ENCODE measurements at places on chromosomes 5 and 9.
A peak's percentile ranks its signal among the peaks of the same experiment; 100 is the strongest.

GRCh38 chr5:139733698-139734538, 61.7 kb upstream of the PSD2 start:
- DNase-seq, result no peak

DNA sequence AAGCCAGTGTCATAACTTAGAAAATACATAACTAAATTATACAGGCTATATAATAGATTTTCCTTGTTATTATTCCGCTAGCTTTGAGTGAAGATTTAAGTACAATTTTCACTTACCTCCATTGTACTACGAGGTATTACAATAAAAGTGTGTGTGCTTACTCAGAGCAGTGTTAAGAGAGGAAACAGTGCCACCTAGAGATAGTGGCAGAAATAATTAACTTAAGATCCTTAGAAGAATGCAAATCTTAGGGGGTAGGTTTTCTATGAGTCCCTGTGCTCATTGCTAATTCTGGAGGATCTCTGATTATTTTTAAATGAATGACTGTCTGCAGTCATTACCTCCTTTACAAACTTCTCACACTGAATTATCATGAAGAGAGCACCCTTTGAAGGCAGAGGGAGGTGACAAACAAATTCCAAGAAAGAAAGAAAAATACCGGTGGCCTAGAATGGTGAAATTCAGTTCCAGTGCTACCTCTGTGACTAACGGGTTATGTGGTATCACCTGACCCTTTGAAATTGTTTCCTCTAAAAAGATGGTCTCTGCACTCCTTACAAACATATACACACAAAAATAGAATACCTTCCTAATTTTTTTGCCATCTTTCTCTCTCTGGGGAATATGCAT, 379.8 kb downstream of the TRIM36 start:
- no peak for DNase-seq

DNA sequence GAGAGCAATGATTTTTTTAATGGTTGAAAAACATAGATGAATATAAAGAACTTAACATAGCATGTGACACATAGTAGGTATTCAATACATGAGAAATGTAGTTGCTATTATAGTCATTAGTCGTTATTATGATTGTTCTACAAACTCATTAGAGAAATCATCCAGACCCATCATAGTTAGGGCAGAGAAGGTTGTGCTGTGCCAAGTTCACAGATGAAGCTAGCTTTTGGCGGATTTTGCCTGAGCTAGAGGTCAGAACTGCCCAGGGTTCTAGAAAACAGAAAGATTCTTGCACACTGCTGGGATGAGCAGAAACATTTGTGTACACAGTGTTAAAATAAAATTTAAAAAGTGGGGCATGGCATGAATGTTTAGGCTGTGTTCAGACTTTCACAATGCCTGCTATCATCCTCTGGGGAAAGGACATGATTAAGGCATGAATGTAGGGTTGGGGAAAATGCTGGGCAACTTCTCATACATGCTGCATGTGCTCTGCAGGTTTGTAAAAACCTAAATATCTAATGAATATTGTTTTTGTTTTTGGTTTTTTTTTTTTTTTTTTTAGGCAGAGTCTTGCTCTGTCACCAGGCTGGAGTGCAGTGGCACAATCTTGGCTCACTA, 33.3 kb upstream of the RAD23B start:
- no peak for DNase-seq

- DNase-seq, result no peak
Measured at GRCh38 chr5:74261866-74262265, 378.7 kb downstream of the ENC1 start.

- no peak for DNase-seq
Measured at GRCh38 chr9:110101531-110102161, 106.3 kb downstream of the C9orf152 start.

GRCh38 chr5:26582350-26583045, 455.9 kb downstream of the CDH9 start:
- DNase-seq, result no peak

DNA sequence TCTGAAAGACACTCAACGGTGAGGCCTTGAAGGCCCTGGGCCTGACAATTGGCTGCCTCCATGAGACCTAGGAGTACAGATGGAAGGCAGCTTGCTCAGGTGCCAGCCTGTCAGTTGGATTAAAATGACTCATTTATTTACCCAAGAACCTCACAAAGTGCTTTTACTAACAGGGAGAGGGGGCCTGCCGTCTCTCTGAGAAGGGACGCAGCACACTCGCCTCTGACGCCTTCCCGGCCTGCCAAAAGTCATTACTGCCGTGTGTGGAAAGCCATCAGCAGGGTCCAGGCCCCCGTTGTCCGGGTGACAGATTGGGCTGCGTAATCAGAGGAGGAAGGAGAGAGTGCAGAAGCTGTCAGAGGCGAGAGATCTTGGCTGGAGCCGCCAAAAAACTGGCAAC, 32.4 kb downstream of the DDX31 start:
- no peak for DNase-seq

- peak; percentile 74 for DNase-seq
Measured at GRCh38 chr5:173056783-173057061, 570 bp downstream of the CREBRF start.

- no peak for DNase-seq
Measured at GRCh38 chr5:44294516-44294915, 94.7 kb downstream of the FGF10 start.

DNA sequence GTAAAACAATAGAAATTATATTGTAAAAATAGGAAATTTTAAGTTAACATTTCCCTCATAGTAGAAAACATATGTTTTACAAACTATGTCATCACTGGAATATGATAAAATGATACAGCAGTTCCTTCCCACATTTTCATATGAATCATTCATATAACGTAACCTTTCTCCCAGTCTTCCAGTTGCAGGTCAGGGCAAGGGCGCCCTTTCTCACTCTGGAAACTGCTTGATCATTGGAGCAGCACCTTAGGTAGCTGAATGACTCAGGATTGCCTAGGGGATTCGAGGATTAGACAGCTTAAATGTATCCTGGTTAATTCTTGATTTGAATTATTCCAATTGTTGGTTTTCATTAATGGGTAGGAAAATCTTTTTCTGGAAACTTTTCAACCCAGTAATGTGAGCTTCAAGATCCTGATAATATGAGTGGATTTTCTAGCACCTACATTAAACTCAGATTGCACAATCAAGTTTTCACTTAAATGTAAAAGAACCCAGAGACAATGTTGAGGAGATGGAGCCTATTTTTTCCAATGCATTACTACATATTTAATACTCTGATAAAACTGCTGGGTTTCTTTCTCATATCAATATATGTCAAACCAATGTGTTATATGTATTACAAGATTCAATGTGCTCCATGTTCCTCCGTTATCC, 32.6 kb upstream of the ANXA1 start:
- no peak for DNase-seq

GRCh38 chr5:74188351-74189105, 452.0 kb downstream of the ENC1 start:
- DNase-seq, result no peak

DNA sequence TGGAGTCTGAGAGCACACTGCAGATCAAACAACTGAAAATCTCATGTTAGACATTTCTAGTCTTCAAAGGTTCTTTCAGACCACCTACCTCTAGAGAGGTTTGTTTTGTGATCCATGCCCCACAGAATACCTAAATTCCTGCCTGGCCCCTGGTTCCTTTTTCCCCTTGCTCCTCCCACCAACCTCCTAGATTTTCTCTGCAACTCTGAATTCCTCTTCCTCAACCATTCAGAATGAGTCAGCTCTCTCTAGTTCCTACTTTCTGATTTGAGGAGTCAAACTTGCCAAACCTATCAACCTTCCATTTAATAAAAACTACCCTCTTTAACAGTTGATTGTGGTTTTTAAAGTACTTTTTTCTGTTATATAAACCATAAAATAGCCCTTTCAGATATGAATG, 83.2 kb upstream of the ZNF462 start:
- no peak for DNase-seq

DNA sequence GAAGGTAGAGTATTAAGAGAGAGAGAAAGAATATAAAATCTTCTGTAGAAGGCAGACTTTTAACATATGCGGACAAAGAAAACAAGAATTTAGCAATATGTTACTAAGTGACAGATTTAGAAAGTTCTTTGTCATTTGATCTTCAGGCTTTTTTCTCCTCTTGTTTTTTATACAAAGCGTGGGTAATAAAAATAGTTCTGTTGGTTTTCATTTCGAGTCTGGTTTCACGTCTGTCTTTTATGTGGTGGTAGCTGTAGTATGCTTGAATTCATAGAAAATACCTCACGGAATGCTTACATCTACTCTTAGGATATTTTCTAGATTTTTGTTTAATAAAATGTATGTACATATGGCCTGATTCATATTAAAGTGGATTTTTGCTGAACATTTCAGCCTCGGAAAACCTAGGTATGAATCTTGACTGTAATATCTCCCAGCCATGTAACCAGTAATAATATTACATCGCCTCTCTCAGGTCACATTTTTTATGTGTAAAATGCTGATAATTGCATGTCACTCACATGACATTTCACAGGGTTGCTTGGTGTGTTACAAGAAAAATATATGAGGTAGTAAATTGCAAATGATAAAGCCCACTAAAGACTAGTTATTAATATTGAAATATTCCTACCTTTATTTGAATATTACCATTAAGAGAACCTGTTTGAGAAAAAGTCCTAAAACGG, 72.5 kb upstream of the TAF11L2 start:
- no peak for DNase-seq

DNA sequence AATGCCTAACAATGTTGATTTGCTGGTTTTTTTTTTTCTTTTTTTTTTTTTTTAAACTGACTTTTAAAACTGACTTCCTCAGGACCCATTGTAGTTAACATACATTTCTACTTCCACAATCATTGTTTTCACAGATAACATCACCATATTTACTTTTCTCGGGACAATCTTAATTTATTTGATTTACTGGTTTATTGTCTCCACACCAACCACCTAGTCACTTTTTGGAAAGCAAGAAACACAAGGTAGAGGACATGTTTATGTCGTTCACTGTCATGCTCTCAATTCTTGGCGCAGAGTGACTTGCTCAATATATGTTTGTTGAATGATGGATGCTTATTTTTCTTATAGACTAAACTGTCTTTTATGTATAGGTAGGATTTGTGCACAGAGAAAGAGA, 2280.7 kb downstream of the MAT2B start:
- DNase-seq, result no peak

DNA sequence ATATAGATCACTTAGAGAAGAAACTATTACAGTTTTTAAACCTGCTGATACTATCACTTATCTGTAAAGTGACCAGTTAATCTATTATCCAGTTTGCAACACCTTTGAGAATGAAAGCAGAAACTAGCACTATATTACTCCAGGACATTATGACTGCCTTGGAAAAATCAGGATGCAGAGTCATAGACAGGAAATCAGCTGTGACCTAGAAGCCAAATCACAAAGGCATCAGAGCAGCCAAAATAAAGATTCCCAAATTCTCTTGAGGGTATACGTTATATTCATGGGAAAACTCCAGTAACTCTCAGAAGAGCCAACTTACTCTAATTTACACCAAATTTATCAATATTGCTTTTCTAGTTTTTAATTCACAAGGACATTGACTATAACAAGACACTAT, 49.9 kb downstream of the CDO1 start:
- no peak for DNase-seq

- DNase-seq, result no peak
Measured at GRCh38 chr9:36053971-36054370, 17.3 kb downstream of the RECK start.

DNA sequence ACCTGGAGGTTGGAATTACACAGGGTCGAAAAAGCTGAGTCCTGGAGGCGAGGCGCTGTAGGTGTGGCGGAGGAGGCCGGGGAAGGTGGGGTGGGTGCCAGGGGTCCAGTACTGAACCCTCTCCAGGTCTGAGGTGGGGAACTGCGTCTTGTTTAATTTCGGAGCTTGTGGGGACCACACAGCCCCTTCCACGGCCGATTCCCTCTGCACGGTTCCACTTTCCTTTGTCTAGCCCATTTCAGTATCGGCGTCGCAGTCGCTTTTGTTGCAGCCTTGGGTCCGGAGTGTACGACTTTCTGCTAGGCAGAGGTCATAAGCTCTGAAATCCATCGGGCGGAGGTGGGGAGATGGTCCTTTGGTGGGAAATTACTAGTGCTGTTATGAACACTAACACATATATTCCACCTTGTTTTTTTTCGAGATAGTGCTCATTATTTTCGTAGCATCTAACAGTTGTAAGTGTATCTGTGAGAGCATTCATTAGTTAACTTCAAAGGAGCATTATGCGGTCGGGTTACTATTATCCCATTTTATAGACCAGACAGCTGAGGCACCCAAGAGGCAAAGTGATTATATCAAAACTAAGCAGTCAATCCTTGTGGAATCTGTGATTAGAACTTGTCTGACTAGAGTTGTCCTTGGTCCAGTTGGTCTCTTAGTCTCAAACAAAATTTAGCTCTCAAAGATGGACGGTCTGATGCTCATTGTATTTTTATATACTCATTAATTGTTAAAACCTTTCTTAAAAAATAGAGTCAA, 737 bp downstream of the RNF180 start:
- DNase-seq, result no peak

DNA sequence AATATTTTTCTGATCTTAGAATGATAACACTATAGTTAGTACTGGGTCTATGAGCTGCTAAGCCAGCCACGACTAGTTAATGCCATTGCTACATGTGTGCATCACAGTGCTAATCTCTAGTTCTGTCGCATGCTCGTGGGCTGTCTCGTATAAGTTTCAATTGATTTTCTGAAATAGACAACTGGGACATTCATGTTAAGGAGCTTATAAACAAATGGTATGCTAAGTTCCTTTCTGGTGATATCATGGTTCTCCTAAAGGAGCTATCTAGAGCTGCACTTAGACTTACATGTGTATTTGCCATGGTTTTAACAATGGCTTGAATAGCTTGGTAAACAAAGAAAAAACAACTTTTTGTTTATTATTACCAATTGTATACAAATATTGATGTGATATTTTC, 46.2 kb downstream of the F2RL2 start:
- no peak for DNase-seq

DNA sequence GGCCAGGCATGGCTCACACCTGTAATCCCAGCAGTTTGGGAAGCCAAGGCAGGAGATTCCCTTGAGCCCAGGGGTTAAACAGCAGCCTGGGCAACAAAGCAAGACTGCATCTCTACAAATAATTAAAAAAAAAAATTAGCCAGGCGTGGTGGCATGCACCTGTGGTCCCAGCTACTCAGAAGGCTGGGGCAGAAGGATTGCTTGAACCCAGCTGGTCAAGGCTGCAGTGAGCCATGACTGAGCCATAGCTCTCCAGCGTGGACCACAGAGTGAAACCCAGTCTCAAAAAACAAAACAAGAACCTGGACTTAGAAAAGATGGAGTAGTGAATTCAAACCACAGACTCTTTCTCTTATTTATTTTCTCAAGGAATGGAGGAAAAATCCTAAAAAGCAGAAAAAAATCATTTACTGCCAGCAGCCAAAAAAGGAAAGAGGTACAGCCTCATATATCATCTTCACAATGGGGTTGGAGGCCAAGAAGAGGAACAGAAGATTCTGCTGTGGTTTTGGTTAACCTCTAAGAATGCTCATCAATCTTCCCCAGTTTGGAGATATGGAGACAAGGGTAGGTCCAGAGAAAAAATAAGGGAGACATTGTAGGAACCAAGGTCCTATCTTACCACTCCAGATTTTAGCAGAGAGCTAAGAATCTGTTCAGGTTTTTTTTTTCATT, 40.0 kb upstream of the MYO10 start:
- no peak for DNase-seq
